ENCODE measurements at places on chromosomes 12 and 14.

DNA sequence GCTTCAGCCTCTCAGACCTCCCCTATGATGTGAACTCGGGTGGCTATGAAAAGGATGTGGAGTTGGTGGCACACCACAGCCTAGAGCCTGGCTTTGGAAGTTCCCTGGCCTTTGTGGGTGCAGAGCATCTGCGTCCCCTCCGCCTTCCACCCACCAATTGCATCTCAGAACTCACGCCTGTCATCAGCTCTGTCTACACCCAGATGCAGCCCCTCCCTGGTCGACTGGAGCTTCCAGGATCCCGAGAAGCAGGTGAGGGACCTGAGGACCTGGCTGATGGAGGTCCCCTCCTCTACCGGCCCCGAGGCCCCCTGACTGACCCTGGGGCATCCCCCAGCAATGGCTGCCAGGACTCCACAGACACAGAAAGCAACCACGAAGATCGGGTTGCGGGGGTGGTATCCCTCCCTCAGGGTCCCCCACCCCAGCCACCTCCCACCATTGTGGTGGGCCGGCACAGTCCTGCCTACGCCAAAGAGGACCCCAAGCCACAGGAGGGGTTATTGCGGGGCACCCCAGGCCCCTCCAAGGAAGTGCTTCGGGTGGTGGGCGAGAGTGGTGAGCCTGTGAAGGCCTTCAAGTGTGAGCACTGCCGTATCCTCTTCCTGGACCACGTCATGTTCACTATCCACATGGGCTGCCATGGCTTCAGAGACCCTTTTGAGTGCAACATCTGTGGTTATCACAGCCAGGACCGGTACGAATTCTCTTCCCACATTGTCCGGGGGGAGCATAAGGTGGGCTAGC lies 7.0 kb upstream of the RPS26 start:
- no peak for DNase-seq

DNA sequence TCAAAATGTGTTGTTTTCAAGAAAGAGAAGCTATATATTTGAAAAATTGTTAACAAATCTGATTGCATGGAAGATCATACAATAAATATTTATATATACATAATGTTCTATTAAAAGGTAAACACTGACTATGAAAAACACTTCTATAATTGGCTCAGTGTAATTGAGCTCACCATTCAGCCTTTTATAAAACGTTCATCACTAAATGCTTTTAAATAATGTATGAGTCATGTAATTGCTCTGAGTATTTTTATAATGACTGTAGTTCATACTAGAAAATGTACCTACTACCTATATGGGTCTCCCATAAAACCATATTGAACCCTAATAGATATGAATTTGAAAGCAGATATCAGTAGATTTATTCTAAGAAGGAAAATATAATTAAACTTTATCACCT lies 240.4 kb upstream of the MGAT4C start:
- no peak for DNase-seq

DNA sequence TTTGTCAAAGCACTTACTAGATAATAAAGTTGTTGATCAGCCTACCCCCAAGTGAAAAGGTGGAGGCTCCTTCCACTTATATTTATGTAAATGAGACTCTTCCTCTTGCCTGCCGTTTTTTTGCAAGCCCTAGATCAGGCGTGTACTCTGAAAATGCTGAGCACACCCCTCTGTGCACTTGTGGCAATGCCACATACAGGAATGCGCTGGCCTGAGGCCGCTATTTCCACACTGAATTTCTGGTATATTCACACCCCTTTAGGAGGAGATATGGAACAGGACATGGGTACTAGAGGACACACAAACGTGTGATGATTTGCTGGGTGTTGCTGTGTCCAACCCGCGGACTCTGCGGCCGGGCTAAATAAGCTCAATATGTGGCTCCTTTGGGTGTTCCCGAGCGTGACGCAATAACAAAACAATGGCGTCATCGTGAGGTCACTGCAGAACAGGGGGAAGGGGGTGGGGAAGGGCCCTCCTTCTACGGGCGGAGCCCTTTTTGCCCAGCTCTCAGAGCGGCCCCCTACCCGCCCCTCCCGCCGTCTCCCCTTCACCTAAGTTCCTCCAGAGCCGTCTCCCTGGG lies 554 bp upstream of the TSPAN31 start:
- DNase-seq, result no peak

DNA sequence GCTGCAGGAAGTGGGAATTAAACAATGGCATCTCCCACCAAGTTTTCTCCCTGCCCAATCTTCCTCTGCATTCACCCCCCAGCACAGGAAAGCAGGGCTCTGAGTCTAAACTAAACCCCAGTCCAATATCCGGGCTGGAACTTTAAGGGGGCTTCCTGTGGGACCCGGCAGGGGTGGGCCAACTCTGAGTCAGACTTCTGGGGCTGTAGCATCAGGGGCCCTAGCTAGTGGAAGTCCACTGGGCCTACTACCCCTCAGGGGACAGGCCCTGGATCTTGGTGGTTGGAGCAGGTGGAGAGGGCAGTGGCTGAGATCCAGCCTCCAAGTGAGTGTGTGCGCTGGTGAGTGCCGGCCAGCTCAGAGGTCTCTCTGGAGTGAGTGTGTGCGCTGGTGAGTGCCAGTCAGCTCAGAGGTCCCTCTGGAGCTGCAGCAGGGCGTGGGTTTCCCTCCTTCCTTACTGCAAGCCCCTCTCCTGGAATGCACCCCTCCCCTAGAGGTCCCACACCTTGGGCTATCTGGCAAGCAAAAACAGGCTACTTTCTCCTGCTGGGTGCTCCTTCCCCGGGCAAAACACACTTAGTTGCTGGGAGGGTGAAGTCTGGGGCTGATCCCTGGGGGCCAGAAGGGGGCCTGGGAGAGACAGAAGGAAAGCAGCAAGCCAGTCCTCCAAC lies 5.6 kb upstream of the LHX5 start:
- DNase-seq, result no peak

- DNase-seq, result peak; percentile 51
Observed at GRCh38 chr12:119938049-119938667, 50.9 kb upstream of the BICDL1 start.

DNA sequence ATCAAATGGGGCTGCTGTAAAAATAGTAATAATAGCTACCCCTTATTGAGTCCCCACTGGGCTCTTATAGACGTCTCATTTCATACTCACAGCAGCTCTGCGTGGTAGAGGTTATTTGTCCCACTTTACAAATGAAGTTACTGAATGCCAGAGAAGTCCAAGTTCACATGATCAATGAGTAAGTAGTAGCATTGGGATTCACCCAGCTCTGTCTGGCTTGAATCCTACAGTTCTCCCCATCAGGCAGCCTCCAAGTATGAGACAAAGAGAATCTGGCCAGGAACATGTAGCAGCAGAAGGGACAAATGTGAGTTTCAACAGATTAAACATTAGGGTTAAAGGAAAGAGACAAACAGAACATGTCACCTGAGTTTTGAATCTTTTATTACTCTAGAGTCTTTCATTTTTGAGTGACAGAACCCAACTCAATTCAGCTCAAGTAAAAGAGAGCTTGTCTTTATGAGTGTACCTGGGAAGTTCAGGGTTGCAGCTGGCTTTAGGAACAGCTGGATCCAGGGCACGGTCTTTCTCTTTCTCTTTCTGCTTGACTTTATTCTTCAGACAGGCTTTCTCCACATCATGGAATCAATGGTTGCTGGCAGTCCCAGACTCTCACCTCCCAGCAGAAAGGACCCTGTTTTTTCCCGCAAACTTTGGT lies 64.1 kb upstream of the JDP2 start:
- no peak for DNase-seq

DNA sequence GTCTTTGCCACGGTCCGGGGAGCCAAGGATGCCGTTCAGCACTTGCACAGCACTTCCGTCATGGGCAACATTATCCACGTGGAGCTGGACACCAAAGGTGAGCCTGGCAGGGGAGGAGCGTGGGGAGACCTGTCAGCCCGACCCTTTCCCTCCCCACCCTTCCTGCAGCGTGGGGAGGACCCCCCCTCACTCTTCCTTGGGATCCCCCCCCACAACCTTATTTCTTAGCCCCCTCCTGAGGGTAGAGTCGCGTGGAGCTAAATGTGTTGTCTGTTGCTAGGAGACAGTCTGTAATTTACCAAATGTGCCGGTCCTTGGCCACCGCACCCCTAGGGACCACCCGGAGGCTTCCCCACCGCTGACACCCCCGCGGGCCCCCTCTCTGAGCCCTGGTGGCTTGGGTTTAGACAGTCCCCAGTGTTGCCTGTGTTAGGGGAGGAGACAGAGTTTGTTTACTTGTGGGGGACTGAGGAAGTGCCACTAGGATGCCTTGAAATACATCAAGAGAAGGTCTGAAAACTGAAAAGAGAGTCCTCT lies 2.3 kb downstream of the SETD1B start:
- DNase-seq, result no peak

DNA sequence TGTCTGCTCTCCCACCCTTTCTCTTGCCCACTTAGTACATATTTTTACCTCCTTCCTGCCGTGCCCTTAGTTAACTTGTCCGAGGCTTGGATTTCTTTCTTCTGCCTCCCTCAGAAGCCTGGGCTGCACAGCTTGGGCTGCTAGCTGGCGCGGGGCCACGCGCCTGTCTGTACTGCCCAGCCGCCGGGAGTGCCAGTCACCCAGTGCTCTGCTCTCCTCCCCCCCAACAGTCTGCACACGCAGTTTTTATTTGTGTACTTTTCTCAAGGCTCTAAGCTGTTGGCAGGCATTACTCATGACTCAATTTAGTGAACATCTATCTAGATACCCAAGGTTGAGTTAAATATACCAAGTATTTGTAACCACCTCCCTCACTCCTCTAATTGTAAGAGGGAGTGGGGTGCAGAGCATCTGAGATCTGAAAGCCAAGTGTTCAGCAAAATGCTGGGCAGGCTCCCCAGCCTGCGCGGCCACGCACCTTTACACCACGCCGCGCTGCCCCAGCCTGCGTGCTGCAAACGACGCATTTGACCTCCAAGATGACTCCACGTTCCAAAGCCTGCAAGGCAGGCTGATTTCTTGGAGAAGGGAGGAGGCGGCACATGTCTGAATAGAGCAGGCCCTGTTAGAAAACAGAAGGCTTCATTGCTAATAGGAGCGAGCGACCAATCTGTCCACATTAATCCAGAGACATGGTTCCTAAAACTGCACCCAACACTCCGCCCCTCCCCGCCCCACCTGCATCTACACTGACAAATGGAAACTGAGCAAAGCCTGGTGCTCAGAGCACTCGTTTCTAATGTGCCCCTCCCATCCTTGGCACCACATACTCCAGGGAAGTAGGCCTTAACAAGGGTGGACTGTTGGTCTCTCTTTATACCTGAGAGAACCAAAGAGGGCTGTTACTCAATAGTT lies 18.2 kb upstream of the CACNA2D4 start:
- no peak for DNase-seq

DNA sequence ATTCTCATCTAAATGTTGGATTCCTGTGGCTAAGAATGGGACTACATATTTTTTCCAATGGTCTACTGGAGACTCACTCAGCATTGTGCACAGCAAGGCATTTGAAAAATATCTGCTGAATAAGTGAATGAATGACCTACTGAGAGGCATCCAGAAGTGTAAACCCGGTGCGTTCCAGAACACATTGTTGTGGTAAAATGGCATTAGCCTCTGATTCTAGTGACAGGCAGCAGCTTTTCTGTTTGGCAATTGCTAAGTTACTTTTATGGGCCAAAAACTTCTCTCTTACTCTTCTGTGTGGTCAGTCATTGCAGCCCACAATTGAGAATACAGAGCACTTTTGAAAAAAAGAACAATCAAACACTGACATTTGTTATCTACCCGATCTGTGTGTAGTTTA lies 36.5 kb downstream of the WIF1 start:
- DNase-seq, result no peak

All from GM18507 (cell line).